ENCODE measurements at places on chromosomes 1 and 21.

DNA sequence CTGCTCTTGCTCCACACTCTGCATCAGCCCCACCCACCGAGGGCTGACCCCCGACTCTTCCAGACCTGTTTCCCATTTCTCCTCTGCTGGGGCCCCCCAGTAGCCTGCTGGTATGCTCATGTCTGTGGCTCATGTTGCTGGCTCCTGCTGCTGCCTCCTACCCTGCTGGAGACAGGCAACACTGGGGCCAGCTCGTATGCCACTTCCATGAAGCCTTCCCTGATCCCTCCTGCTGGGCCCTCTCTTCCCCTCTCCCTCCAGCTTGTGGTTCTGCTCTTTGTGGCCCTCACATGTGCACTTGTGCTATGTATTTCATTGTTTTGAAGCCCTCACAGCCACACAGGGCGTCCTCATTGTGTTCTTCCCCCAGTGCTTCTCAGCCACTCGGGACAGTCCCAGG lies 40.5 kb downstream of the CNN3 start:
- DNase-seq: no peak

GRCh38 chr1:172951730-172952365 lies 98.9 kb downstream of the TNFSF18 start:
- DNase-seq: peak; percentile 63

DNA sequence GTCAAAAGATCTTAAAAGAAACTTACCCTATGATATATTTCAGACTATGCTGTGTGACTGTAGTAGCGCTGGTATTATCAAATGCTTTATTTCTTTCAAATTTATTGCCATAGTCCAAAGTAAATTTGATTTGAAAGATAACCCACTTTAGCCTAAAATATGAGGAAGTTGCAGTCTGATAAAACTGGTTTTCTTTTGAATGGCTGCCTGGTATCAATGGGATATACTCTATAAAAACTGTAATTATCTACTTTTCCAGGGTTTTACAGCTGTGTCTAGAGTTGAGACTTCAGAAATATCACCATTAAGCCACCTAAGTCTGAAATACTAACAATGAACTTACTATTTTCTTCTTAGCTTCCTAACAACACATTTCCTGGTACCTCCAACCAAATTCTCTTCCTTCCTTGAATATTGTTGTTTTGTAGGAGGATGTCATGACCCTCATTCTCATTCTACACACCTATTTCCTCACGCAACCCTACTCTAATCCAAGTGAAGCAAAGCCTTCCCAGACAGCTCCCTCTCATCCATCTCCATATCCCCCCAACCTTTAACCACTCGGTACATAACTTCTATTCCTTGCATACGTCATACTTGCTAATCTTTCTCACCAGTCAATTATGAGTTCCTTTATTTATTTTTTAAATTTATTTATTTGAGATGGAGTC lies 17.0 kb downstream of the KDM5B start:
- DNase-seq: no peak

- peak; percentile 64 for DNase-seq
These were observed 93.4 kb downstream of the SLC25A24 start for GRCh38 chr1:108106775-108107174.

DNA sequence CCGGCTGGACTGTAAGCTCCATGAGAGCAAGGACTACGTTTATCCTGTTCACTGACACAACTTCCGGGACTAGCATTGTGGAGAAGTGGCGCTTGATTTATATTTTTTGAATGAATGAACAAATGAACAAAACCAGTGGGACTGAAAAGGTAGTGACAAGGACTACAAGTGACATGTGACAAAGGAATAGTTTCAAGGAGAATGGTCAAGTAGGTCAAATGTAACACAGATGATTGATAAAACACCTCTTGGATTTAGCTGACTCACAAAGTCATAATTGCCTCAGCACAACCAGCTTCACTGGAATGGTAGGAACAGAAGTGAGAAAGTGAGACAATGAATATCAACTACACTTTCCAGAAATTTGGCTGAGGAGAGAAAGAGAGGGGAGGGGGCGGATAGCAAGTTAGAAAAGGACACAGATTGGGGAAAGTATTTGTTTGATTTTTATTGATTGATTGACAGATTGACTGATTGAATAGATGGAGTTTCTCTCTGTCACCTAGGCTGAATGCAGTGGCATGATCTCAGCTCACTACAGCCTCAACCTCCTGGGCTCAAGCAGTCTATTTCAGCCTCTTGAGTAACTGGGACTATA lies 14.2 kb downstream of the MTF1 start:
- DNase-seq: peak; percentile 37

DNA sequence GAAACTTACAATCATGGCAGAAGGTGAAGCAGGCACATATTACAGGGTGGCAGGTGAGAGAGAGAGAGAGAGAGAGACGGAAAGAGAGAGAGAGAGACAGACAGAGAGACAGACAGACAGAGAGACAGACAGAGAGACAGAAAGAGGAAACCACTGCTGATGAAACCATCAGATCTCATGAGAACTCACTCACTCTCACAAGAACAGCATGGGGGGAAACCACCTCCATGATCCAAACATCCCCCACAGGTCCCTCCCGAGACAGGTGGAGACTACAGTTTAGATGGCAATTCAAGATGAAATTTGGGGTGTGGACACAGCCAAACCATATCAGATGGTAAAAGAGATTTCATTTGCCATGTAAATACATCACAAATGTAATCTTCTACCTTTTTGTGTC lies 708.1 kb downstream of the MRPL39 start:
- no peak for DNase-seq

DNA sequence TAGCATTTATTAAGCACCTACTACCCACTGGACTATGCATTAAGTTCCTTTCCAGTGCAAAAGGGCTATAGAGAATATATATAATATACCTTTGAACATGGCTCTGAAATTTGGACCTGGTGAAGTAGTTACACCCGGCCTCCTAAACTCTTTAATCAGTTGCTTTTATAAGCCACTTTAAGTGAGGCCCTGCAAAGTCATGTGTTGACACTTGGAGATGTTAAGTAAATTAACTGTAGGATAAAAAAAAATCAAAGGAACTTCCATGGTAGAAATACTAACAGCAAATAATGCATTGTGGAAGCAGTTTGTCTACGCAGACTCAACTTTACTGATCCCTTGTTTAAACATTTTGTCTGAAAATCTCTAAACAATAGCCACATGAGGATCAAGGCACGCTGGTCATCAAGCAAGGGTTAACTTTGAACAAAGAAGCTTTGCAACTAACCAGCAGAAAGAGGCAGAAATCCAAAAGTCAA lies 283.9 kb downstream of the VAV3 start:
- no peak for DNase-seq

DNA sequence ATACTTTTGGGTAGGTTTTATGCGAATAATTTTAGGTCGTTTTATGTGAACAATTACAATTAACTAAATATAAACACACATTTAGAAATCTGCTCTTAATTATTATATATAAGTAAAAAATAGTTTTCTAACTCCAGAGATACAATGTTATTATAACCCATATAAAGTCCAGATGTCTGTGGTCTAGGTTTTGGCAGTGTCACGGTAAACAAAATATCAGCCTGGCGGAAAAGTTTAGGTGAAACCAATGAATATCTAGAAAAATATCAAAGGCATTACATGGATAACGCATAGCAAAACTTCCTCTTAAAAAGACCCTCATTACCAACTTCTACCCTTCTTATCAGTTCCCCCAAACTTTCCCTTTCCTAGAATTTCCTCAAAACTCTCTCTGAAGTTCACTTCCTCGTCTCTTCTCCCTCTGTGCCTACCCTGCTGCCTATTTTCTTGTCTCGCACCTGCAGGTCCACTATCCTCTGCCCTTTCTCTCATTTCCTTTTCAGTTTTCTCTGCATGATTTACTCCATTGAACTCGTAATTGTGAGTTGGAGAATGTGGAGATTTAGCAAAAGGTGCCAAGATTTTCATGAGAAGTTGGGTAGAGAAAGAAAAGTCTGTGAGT lies 21.8 kb downstream of the VTCN1 start:
- no peak for DNase-seq

DNA sequence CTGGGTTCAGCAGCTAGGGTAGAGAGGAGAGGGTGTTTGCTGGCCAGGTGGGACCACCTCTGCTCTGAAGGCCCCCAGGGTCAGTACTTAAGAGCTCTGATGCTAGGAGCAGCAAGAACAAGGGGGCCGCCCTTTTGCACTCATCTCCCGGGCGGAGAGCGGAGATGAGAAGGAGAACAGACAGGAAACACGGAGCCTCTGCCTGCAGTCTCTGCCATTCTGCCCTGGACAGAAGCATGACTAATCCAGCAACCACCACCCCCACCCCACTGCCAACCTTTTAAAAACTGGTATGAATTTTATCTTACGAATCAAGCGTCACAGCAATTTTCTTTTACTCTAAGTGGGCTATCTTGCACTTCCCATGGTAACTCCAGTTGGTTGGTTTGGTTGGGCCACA lies 34.5 kb downstream of the PARP1 start:
- no peak for DNase-seq

DNA sequence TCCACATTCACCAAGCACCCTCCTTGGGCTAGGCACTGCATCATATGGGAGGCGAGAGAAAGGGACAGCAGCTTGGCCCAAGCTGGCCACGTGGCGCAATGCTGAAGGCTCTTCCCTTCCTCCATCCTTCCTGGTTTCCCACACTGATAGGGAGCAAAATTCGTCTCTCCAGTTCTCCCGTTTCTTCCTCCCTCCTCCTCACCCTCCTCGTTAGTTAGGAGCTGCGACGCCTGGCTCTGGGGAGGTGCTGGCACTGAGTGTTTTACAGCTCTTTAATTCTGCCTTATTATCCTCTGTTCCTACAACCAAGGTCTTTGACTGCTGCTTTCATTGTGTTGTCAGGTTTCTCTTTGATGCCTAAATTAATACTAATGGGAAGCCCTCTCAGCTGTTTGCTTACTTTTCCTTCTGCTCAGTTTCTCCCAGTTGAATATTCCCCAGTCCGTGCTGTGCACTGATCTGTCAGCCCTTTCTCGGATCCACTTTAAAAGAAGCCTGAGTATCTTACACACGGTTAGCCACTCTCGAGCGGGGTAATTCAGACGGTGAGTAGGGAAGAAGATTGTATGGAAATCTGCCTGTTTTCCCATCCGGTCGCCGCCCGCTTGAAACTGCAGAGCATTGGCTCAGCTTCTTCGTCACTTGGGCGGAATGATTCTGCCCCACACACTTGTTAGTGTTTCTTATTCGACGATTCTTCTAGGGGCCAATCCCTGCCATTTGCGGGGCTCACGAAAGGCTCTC lies 56.2 kb upstream of the SMYD2 start:
- DNase-seq: no peak

DNA sequence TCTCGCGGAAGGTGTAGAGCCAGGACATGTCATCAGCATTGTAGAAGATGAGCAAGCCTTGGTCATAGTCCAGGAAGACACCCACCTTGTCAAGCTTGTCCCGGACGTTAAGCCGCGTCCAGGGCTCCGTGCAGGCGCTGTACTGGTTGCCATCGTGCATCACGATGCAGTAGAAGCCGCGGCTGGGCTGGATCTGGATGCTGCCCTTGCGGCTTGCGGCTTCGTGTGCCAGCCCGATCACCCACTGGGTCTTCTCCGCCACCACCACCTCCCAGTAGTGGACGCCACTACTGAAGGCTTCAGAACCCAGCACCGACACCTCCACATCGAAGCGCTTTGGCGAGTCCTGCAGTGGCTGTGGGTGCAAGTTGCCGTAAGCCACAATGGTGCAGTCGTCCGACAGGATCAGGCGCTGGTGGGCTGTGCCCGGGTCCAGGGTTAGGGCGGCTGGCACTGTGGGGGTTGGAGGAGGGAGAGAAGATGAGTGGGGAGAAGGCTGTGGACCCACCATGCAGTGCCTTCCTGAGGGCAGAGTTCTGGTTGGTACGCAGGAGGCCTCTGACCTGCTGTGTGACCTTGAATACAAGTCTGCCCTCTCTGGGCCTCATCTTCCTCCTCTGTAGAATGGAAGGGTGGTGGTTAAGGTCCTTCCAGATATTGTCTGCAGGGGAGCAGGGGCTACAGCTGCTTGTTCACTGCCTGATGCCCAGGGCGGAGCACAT lies 34.4 kb downstream of the TRIM62 start:
- DNase-seq: no peak

DNA sequence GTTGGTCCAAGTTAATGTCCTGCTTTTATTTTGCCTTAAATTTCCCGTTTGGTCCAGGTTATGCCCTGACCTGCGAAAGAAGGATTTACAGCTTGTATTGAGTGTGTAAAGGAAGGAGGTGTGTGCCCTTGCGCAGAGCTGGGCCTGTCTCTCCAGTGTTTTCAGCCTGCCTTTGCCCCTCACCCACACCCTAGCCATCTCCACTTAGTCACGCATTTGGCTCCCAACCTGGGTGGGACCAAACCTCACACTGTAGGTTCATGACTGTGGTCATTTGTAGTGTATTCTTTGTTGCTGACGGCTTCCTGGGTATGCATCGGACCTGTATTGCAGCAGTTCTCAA lies 572 bp upstream of the SRSF10 start:
- peak; percentile 24 for DNase-seq

DNA sequence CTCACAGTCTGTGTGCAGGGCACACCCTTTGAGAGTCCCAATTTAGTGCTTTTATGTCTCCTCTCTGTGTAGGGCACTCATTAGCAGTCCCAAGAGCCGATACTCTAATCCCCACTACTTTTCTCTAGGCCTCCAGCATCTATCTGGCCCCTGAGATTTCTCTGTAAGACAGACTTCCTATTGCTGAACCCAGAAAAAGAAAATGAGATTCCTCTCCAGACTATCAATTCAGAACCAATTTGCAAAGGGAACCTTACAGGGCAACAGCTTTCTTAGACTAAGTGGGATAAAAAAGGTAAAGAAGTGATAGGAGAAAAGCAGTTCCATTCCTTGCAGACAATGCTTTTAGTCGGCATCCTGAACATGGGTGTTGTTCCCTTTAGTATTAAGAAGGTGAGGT lies 172.2 kb downstream of the EDEM3 start:
- no peak for DNase-seq

DNA sequence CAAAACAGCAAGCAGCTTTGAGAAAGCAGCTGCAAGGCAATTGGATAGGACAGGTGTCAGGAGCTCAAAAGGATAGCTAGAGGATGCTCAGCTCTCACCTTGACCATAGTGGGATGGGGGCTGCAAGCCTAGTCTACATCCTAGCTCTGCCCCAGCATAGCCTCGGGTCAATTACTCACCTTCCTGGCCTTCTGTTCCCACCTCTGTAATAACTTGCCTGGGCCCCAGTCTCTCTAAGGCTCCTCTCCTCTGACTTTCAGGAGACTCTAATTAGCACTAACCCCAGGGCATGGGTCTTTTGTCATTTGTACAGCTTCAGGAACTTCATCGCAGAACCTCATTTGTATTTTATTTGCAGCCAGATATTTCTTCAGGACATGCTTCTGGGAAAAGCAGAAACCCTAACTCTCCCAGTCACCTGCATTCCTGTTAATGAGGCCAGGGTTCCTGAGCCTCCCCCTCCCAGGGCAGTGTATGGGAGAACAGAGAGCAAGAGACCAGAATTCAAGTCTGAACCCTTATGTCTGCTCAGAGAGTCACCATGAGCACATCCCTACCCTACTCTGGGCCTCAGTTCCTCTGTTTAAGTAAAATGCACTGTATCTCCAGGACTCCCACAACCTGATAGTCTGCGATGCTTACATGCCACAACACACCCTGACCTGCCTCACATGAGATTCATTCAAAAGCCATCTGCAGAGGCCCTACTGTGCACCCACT lies 108.1 kb downstream of the MATN1 start:
- no peak for DNase-seq

All from suppressor macrophage treated with lipopolysaccharide for 1 hour (primary cell).